ENCODE measurements at places on chromosomes 5 and 9.

GRCh38 chr5:67537439-67538148, 341.0 kb upstream of the CD180 start:
- no peak for DNase-seq

DNA sequence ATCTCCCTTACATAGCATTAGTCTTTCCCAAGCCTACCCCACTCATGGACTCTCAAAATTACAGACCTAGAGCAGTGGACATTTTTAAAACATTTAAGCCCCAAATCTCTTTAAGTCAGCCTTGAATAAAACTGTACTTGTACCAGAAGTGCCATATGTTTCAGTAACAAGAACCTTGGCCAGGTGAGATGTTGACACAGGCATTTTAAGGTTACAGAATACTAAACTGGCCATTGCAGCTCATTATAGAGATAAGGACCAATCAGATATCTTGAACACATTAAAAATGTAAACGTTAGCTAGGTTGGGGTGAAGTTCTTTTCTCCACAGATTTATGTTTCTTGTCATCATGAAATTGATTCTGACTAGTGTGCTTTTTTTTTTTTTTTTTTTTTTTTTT, 103.8 kb upstream of the MIER3 start:
- no peak for DNase-seq

DNA sequence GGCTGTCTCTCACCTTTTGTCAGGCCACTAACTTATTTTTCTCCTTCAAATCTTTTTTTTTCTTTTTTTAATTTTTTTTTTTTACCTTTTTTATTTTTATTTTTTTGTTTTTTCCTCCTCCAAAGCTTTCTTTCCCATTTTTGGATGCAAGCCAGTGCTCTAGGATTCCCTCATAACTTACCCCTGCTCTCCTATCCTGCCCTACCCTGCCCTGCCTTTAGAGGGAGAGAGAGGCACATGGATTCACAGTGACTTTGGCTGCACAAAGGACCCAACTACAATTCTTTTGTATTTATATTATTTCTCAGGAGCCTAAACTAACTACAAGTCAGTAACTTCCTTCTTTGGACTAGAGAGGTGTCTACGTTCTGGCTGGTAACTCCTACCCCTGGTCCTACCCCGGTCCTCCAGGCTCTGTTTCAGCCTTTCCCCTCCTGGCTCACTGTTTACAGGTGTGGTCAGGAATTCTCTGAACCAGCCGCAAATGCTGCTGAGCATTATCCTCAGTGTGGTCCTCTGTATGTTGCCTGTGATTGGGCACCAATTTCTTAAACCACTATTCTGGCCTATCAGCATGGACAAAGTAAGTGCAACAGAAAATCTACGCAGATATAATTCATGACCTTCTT, 8.4 kb upstream of the RUSC2 start:
- no peak for DNase-seq

DNA sequence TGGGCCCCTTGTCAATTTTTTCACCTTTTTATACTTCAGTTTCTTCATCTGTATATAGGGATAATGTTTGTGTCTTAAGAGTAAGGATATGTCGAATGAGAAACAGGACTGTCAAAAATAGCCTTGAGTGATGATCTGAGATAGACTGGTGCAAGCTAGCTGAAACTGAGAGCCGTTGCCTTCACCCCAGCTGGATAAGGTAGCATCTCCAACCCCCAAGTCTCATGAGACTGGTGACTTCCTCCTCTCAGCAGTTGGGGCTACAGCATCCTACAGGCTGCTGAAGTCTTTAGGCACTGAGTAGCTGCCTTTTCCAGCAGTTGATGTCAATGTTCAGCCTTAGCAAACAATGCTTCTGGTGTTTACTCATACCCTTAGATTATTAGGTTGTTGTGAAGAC, 330.2 kb downstream of the OSTF1 start:
- no peak for DNase-seq

DNA sequence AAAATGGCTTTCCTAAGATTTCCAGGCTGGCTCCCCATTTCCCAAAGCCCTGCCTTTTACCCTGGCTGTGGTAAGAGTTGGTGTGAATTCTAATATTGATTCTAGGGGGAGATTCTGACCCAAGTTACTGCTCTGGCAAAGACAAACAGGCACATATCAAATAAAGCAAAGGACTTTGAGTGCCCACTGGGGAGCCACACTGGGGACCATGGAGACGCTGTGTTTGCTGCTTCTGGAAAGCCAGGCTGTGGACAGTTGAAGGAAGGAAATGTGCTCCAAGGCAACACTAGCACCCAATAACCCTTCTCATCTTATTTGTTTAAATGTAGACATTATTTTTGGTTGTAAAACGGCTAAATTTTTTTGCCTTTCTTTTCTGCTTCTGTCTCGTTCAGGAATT, 78.7 kb downstream of the SNCAIP start:
- DNase-seq = no peak

DNA sequence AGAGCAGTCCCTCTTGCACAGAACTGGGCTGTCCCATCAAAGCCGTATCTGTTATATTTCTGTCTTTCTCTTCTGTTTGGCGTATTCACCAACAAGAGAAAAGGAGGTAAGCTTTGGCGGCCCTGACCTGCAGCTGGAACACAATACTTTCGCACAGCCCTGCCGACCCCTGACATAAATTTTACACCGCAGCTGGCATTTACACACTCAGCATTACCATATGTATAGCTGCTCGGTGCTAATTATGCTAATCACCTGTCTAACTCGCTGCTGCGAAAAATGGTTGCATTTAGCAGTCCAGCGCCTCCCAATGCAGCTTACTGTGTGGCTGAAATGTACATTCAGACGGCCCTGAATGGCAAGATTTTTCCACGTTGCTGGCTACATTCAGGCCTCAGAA, 20.8 kb downstream of the PTCH1 start:
- no peak for DNase-seq

GRCh38 chr5:32504329-32504988, 59.9 kb upstream of the ZFR start:
- DNase-seq = no peak

DNA sequence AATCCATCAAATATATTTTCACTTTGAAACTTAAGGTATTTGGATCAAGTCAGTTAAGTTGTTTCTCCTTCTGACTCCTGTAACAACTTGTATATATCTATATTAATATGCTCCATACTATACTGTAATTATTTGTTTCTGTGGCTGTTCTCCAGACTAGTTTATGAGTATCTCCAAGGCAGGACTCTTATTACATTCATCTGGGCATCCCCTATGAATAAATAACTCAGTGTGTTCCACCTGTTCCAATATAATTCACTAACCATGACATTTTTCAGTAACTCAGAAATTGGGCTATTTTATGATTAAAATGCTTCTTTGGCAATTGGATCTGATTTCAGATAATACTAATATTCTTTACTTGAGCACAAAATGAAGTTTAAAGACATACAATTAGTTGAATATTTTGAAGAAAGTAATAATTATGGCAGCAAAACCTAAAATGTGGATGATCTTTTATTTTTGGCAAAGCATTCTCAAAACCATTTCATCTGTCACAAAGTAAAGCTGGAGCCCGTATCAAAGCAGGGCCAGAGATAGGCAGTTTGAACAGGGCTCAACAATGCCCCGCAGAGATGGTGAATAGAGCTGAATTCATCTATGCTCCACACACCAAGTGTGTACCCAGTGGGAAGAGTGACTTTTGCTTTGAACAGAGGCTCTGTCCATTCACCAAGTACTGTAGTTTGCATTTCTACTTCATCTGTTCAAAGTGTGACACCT, 314.3 kb downstream of the PDE4D start:
- no peak for DNase-seq

DNA sequence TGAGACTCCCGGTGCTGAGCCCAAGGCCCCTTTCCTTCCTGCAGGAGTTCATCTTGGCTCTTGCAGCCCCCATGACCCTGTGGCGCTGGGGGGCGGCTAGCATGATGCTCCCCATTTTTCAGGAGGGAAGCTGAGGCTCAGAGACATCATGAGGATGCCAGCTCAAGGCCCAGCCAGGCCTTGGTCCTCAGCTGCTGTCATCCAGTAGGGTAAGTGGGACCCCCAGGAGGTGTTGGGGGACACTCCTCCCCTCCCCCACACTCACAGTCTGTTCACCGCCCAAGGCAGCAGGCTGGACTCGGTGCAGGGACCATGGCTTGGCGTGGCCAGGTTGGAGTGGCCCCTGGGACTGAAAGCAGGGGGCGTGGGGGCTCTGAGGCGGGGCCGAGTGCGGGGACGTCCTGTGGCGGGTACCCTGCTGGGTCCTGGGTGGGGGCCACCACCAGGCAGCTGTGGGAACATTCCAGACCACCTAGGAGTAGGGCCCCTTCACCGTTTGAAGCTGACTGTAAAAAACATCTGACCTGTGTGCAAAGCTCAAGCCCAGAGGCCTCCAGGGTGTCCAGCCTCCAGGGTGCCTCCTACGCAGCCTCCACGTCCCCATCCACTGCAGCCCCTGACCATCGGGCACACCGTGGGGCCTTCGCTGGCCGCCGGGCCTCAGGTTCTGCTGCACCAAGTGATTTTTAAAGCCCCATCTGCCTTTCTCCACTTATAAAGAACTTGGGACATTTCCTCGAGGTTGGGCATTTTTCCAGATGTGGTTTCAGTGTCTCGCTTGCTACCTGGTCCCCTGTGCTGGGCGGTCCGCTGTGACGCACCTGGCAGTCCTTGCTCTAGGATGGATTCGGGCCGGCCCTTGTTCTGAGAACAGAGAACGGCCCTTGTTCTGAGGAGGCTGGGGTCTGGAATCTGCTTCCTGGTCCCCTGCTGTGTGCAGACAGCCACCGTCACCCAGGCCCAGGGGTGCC, 3.4 kb upstream of the NOTCH1 start:
- DNase-seq = no peak

- no peak for DNase-seq
Measured at GRCh38 chr9:129023036-129023907, 4.9 kb downstream of the SH3GLB2 start.

GRCh38 chr9:137030538-137031527, 1.1 kb downstream of the FUT7 start:
- peak; percentile 92 for DNase-seq
